Stimulated activated CD8-positive, alpha-beta memory T cell treated with anti-CD3 and anti-CD28 coated beads, Interleukin-7, amount 100 ng/mL, for 1 hour (primary cell): ENCODE measurements at places on chromosomes 5 and 9.
A peak's percentile ranks its signal among the peaks of the same experiment; 100 is the strongest.

DNA sequence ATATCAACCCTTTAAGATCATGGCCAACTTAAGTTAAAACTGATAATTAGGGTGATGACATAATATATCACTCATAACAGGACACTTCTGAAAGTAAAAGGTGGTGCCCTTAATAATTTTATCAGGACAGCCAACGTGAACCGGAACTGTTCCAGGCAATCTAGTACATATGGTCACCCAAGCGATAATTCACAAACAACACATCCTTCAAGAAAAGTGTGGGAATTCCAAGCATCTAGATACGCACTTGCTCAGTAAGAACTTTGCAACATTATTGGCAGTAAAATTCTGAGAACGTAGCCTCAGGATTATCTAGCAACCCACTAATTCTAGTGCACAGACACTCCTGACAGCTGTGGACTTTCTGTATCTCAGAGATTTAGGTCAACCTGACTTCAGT lies 85.7 kb downstream of the ALDH7A1 start:
- DNase-seq, result no peak

GRCh38 chr5:32836176-32836575 lies 125.1 kb downstream of the NPR3 start:
- no peak for DNase-seq

DNA sequence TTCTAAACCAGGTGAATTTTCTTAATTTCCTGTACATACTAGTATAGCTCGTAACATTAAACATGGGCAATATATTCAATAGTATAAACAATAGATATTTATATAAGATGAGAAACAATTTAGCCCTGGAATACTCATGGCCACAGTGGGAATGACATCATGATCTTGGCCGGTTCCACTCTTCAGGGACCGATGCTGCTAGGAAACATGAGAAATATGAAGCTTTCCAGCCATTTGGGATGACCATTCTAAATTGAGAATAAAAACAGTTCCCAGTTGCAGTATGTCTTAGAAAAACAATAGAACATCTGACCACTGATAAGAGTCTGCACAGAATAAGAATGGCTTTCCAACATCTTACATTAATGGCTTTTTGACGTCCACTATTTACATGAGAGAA lies 33.3 kb upstream of the SLCO6A1 start:
- DNase-seq, result no peak

DNA sequence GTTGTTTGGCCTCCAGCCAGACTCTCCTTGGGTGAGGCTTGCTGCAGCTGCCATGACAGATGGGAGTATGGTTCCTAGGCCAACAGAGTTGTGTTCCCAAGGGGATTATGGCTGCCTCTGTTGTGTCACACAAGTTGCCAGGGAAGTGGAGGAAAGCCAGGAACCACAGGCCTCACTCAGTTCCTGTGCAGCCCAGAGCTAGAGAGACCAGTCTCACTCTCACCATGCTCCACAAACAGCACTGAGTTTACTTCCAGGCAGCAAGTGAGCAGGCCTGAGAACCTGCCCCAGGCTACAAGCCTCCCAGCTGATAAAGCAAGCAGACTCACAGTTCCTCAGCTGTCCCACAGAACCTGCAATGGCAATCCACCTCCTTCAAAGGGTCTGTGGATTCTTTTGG lies 273.6 kb upstream of the TAS2R1 start:
- DNase-seq, result no peak

DNA sequence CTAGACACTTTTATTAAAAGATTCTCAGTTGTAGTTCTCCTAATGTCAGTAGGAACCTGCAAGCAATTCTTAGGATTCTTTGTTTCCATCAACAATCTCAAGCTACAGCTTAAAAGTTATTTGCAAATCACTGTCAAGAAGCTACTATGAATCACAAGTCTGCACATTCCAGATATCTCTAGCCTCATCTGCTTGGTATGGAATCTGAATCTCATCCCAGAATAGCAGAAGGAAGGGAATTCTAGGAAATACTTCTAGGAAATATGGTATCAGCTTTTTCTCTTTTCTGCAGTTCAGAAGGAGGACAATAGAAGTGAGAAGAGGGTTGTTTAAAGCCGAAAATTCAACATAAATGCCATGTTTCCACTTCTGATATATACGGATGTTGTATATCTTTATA lies 792.2 kb upstream of the CDH9 start:
- DNase-seq, result no peak

- no peak for DNase-seq
Observed at GRCh38 chr5:159156426-159157238, 52.7 kb downstream of the RNF145 start.

DNA sequence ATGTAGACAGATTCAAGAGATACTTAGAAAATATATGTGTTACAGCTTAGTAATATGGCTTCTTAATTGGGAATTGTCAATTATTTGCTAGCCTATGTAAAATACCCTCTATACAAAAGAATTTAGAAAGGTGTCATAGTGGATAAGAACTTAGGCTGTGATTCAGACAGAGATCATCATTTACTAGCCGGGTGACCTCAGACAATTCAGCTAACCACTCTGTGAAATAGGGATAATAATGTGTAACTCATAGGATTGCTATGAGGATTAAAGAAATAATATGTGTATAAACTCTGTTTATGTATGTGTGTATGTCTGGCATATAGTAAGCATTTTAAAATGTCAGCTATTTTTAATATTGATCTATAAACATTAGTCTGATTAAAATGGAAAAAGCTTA lies 5.9 kb upstream of the LARS1 start:
- DNase-seq, result no peak

DNA sequence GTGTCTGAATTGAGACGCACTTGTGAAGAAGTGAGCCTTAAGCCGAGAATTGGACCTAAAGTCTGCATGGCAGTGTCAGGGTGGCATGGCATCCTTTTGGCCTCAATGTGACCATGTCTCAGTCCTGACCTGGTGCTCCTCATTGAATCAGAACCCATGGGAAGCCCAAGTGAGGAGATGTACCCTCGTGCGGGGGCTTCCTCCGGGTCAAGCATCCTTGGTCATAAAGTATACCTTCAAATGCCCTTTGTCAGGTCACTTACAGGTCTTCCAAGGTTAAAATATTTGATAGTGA lies 202.2 kb downstream of the GADD45G start:
- no peak for DNase-seq

- DNase-seq, result no peak
Observed at GRCh38 chr9:87607859-87608258, 110.2 kb downstream of the DAPK1 start.

- DNase-seq, result no peak
Observed at GRCh38 chr5:147554261-147554817, 44.5 kb upstream of the DPYSL3 start.

DNA sequence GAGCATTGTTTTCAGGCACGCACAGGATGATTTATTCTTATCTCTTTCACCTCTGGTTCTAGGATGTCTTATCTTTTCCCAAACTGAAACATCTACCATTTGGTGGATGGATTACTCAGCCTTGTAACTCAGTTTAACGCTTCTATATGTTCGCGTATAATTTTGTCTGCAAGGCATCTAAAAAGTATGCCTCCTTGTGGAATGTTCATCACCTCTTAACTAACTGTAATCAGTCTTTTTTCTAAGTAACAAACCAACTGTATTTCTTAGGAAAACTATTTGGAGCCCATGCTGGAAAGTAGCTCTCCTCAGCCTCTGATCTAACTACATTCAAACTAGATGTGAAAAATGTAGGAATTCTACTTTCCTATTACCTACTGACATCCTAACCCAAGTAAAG lies 11.5 kb upstream of the F2RL2 start:
- no peak for DNase-seq

DNA sequence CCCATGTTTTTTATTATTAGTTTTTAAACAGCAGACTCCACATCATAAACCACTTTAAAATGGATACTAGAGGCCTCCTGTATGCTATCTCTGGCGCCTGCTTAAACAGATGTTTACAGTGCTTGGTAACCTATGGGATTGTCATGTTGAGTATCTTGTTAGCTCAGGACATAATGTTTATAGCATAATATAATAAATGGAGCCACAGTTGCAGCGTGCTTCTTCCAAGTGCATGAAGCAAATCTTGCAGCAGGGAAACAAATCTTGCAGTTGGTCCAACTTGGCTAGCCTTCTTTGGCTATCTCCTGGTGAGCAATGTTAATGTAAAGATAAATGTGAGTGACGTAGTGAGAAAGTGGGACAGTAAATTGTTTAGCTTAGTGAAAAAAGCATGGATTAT lies 2.8 kb downstream of the GHR start:
- no peak for DNase-seq

DNA sequence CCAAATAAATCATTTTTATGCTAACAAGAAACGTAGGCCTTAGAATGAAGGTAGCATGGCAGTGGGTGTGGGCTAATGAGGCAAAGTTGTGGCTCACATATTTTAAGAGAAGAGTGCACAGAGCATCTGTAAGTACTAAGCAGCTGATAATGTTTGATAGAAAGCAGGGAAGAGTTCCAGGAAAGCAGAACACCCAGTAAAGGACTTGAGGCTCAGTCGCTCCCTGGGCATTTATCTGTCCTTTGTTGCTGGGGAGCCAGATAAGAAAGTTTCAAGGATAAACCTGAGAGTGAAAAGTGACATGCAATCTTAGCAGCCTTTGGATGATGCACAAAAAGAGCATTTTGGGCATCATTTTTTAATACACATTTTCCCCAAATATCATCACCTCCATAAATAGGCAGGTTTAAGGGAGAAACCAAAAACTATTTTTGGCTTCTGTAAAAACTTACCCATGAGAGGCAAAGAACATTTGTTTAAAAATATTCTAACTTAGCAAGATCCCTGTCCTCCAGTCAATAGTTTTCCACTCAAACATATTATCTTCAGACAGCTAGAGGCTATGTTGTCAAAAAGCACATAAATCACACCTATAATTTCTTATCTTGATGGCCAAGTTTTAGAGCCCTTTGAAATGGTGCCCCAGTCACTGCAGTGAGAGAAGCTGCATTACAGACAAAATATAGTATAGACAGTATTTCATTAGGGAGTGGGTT lies 3.4 kb downstream of the FREM1 start:
- no peak for DNase-seq

DNA sequence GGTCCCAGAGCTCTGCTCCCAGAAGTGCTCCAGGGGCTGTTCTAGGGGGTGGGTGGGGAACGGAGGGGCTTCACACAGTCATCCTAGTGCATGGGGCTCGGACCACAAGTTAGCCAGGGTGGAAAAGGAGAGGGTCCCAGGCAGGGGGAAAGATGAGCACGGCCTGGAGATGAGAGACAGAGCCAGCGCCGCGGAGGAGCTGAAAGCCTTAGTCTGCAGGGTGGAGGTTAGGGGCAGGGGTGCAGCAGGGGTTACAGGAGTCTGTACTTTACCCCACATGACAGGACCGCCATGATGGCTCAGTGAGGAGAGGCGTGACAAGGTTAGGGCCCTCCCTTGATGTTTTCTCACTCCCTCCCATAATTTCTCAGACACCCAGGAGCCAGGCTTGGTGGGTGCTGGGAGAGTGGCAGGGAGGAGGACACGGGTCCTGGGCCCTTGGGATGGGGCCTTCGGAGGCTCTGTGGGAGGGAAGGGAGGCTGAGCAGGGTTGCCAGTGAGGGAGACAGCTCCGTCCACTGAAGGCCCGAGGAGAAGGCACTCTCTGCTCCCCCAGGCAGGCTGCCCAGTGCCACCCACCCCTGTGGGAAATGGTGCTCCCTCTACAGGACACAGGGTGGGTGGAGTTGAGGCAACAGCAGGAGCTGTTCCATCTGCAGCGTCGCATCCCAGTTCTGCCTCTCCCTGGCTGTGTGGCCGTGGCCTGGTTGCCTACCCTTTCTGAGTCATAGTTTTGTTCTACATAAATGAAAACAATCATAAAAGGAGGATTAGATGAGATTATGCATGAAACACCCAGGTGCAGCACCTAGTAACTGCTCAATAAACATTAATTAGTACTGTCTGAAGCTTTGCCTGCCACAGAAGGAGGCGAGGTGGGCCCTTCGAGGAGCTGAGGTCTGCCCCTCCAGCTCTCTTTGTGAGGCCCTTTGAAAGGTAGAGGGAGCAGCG lies 66.2 kb downstream of the NDST1 start:
- DNase-seq, result no peak

DNA sequence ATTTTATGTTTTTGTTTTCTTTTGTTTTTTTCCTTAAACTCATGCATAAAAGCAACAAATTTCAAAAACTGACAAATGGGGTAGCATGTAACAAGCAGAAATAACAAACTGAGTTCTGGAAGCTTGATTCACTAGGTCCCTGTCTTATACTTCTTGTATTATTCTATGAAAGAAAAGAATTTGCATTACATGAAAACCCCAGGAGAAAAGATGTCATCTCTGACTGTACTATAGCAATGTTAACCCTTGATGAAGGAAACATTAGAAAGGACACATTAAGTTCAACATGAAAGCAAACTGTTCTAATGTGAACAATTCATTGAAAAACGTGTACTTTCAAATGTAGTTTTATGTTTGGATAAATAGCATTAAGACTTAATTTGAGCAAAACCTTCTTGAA lies 9.2 kb downstream of the RAB14 start:
- no peak for DNase-seq

DNA sequence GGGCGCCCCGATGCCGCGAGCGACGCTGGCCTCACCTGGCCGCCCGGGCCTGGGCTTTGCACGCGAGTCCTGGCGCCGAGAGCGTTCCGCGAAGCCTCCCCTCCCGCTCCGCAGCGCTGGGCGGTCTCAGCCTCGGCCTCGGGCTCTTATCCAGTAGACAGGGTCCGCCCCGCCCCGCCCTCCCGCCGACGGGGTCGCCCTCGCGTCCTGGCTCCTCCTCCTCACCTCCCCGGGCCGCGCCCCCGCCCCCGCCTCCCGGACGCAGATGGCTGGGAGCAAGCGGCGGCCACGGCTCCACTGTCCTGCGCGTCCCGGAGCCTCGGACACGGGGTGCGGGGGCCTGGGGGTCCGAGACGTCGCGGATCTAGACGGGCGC lies at the start of gene SLC6A3:
SLC6A3 (minus strand) TSS at position 128 of the 376 bp plus-strand sequence. CDS start 2,243 bp downstream, outside the sequence.
- DNase-seq, result peak; percentile 13
